Kidney tubule cell (primary cell): ENCODE measurements at places on chromosomes 6 and 20.
A peak's percentile ranks its signal among the peaks of the same experiment; 100 is the strongest.

GRCh38 chr20:8357703-8358102, 225.6 kb downstream of the PLCB1 start:
- DNase-seq: no peak

GRCh38 chr6:79586548-79586947, 44.6 kb upstream of the SH3BGRL2 start:
- DNase-seq: peak; percentile 55

- DNase-seq: no peak
These were observed 246.5 kb downstream of the ERMARD start for GRCh38 chr6:169997930-169998218.

DNA sequence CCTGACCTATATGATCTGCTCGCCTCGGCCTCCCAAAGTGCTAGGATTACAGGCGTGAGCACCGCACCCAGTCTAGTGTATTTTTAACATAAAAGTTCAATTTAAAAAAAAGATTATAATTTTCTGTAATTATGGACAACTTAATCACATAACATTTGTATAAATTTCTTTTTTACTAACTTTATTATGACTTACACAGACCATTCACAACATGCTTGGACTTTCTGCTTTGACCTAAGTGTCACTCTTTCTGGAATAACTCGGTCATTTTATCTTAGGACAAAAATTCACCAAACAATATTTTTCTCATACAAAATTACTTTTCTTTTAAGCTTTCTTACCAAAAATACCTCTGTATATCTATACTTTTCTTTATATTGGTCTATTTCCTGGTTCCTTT, 15.4 kb upstream of the IL22RA2 start:
- DNase-seq: peak; percentile 4

- DNase-seq: no peak
These were observed 534 bp downstream of the KIAA1755 start for GRCh38 chr20:38260025-38260377.

DNA sequence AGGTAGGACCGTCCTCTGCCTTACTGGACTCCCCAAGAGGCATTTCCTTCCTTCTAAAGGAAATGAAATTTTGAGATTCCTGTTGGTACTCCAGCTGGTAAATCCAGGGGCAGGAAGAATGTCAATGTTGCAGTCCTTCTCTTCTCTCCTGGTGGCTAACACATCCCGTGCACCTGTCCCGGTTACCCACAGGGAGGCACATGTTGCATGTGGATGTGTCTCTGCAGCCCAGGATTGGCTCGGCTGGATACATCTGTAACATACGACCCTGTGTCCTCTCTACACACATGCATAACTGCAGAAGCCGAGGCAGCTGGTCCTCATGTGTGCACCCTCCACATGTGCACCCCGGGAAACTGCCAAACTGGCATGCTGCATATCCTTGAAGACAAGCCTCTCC, 1.3 kb upstream of the LRFN2 start:
- DNase-seq: no peak

GRCh38 chr20:58660855-58661597, 9.9 kb downstream of the STX16 start:
- no peak for DNase-seq

GRCh38 chr6:42446370-42446769, 5.4 kb downstream of the TRERF1 start:
- DNase-seq: no peak

GRCh38 chr6:96460052-96460700, 61.4 kb upstream of the UFL1 start:
- peak; percentile 13 for DNase-seq

GRCh38 chr20:41609474-41609873, 8.7 kb downstream of the CHD6 start:
- no peak for DNase-seq

GRCh38 chr20:2114990-2115681, 13.5 kb downstream of the STK35 start:
- DNase-seq: no peak

- no peak for DNase-seq
These were observed 60.8 kb downstream of the ERMARD start for GRCh38 chr6:169812257-169812644.
